ENCODE measurements at places on chromosomes 7 and 10.

GRCh38 chr10:70035531-70035930 is 17.1 kb upstream of the MACROH2A2 start:
- no peaks in the 10 kb centered on the region for H3K27me3 ChIP-seq
- H3K27ac ChIP-seq, result no peak overlapping the region
- no peak overlapping the region for H3K4me3 ChIP-seq
- H3K36me3 ChIP-seq, result no peaks in the 10 kb centered on the region
- no peak for DNase-seq

DNA sequence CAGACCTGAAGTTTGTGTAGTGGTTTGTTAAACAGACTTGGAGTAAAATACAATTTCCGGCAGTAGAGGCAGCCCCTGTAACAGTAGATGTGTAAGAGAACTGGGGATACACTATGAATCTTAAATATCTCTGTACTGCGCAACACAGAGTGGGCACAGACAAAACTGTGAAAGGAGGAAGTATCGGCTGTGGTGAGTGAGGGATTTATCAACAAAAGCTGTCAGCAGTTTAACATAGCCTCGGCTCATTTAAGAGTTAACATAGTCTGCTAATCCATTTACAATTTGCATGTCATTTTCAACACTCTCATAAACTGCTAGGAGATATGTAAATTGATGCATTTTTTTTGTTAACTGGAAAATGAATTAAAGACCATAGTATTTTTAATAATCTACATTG is 225.2 kb downstream of the ZWINT start:
- no peaks in the 10 kb centered on the region for H3K36me3 ChIP-seq
- DNase-seq, result no peak
- H3K27me3 ChIP-seq, result no peaks in the 10 kb centered on the region
- no peak overlapping the region for H3K4me3 ChIP-seq
- no peak overlapping the region for H3K27ac ChIP-seq

- no peak overlapping the region for H3K4me3 ChIP-seq
- H3K36me3 ChIP-seq, result no peaks in the 10 kb centered on the region
- no peak overlapping the region for H3K27ac ChIP-seq
- H3K4me1 ChIP-seq, result peaks cover 3% of the 10 kb centered on the region
Measured at GRCh38 chr7:96244992-96245292, 77.0 kb downstream of the SLC25A13 start.

GRCh38 chr10:130869179-130869841 is 442.2 kb downstream of the TCERG1L start:
- no peak overlapping the region for H3K4me3 ChIP-seq
- peaks cover 4% of the 10 kb centered on the region for H3K27me3 ChIP-seq
- H3K36me3 ChIP-seq, result no peaks in the 10 kb centered on the region
- no peak overlapping the region for H3K27ac ChIP-seq
- no peaks in the 10 kb centered on the region for H3K4me1 ChIP-seq

DNA sequence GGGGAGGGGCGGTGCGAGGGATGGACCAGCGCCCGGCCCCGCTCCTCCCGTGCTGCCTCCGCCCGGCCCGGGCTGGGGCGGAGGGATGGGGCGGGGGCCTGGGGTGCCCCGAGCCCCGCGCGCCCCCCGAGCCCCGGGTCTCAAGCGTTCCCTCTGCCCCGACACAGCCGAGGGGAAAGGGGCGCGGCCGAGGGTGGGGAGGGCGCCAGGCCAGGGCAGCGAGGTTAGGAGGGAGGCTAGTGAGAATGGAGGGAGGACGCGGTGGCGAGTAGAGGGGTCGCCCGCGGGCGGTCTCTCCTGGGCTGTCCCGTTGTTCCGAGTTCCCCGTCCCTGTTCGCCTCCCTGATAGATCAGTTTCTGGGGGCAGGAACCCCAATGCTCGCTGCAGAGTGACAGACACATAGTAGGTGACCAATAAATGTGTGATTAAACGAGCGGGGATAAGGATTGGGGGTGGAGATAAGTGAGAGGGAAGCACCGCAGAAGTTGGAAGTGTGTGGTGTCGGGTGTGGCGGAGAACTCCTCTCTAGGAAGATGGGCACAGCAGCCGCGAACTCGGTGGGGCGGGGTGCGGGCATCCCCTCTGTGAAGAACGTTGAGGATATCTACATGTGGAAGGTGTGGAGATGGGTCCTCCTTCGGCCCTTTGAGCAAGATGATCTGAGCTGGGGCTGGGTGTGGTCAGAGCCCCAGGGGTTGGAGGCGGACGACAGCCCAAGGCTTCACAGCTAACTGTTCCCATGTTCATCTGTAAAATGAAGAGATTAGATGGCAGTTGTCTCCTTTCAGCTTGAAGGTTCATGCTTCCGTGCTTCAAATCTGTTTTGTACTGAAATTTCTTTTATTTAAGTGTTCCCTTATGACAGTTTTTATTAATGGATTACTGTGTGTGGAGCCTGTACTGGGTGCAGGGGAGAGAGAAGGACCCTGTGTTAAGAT is 580 bp downstream of the ZNF775 start:
- peak overlapping the region; percentile 87 for H3K27ac ChIP-seq
- H3K4me1 ChIP-seq, result peaks cover 66% of the 10 kb centered on the region
- peaks cover under 1% of the 10 kb centered on the region for H3K36me3 ChIP-seq
- peak overlapping the region; percentile 74 for H3K4me3 ChIP-seq
- no peaks in the 10 kb centered on the region for H3K27me3 ChIP-seq

DNA sequence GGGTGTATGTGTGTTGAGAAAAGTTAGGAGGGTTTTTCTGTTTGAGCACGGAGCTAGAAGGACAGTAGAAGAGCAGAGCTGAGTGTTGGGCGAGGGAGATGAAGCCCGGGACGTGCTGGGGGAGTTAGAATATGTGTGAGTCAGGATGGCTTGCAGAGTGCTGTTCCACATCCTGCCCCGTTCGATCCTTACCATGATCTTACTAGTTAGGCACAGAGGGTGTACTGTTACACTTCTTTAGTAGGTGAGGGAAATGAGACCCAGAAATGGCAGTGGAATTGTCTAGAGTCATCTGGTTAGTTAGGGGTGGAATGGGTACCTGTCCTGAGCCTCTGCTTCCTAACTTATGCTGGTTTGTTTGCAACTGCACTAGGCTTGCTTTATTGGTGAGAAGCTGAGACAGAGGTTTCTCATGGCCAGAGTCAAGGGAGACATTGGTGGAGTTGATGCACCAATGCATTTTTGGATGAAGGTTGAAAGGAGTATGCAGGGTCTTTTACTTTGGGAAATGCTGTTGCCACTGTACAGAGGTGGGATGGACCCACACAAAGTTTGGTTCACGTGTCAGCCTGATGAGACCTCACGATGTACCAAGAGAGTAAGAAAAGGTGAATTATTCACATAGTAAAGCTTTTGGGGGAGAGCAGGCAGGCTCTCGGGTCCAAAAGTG is 42.4 kb downstream of the CCNY start:
- H3K27ac ChIP-seq, result peak overlapping the region; percentile 85
- no peak for DNase-seq
- H3K4me1 ChIP-seq, result peaks cover 27% of the 10 kb centered on the region
- no peaks in the 10 kb centered on the region for H3K27me3 ChIP-seq
- H3K4me3 ChIP-seq, result no peak overlapping the region

DNA sequence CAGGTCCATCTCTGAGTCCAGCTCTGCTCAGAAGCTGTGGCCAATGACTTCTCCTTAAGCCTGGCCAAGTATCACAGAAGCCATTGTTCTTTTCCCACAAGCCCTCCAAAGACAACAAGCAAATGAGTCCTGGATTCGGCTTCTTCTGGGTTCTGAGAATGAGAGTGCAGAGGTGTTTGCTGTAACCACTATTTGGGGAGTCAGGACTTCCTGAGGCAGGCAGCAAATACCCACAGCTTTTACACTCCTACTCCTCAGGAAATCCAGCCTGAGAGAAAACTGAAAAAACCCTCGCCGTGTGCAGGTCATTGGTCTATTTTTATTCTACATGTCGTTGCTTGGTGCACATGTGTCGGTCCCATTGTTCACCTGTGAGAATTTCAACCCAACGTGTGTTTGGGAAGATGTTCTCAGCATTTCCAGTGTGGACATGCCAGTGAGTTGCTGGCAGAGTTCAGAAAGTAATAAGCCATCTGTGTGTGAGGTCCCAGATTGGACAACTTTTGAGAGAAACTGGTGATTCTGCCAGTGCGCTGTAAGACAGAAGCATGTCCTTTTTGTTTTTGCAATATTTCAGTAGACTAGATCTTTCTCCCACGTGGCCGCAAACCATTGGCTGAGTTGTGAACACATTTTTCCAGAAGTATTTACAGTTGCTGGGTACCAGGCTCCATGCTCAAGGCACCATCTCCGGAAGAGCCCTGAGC is 121.6 kb upstream of the LYZL2 start:
- H3K27me3 ChIP-seq, result no peaks in the 10 kb centered on the region
- DNase-seq, result no peak
- H3K36me3 ChIP-seq, result no peaks in the 10 kb centered on the region
- peaks cover 65% of the 10 kb centered on the region for H3K4me1 ChIP-seq
- peak overlapping the region; percentile 86 for H3K27ac ChIP-seq

DNA sequence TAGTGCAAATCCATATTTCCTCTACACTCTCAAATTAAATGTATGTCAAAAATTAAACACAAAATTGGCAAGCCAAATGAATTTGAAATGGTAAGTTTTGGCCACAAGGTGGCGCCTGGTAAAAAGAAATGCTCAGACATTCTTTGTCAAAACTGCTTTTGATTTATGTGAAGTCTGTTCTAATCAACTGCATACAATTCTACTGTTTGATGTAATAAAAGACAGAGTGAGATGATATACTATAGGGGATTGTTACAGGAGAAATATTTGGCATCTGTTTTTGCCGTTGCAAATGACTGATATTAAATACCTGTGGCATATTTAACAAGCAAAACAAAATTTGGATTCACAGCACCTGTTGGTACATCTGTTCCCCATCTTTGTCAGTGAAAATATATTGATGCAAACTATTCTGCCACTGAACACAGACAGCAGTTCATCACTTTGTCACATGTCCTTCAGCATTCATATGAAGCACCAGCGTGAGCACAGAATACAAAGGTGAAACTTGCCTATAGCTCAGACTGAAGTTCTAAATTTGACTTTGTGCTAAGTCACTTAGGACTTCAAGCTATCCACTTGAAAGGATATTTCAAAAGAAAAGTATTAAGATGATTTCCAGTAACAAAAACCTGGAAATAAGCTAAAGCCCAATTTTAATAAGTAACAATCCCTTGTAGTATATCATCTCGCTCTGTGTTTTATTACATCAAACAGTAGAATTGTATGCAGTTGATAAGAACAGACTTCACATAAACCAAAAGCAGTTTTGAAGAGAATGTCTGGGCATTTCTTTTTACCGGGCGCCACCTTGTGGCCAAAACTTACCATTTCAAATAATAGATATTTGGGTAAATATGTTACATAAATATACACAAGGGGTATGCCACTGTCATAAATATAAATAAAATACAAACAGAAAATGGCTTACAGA is 10.2 kb upstream of the CH25H start:
- no peak overlapping the region for H3K4me3 ChIP-seq
- H3K36me3 ChIP-seq, result peaks cover 12% of the 10 kb centered on the region
- H3K4me1 ChIP-seq, result no peaks in the 10 kb centered on the region
- DNase-seq, result peak; percentile 75
- H3K27ac ChIP-seq, result peak overlapping the region; percentile 11

GRCh38 chr7:29327455-29327854 is 132.9 kb downstream of the CHN2 start:
- H3K27me3 ChIP-seq, result no peaks in the 10 kb centered on the region
- no peaks in the 10 kb centered on the region for H3K36me3 ChIP-seq

DNA sequence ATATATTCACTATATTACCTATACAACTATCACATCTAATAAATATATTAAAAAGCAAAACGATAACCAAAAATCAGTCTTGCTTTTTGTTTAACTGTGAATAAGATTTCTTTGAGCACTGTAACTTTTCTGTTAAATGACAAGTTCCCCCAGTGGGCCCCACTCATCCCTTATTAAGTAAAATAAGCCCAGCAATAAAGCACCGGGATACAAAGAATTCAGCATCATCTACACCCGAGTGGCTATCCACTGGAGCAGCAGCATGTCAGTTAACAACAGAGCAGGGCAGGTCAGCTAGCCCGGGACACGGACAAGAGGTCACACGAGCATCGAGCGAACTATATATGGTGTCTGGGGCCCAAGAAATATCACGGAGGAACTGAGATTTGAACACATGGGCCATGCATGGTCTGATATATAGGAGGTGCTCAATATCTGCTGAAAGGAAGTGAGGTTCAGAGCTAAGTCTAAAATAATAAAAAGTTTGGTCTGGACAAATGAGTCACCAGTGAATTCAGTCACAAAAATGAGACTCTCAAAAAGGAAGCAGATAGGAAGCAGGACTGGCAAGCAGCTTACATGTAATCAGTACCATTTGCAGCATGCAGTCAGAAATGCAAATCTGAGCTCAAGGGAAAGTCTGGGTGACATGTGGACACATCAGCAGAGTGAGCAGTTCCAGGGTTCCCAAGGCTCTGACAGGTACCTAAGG is 4.1 kb downstream of the ERCC6 start:
- DNase-seq, result no peak
- peaks cover 13% of the 10 kb centered on the region for H3K4me1 ChIP-seq
- H3K4me3 ChIP-seq, result no peak overlapping the region
- H3K27me3 ChIP-seq, result no peaks in the 10 kb centered on the region
- H3K27ac ChIP-seq, result no peak overlapping the region

DNA sequence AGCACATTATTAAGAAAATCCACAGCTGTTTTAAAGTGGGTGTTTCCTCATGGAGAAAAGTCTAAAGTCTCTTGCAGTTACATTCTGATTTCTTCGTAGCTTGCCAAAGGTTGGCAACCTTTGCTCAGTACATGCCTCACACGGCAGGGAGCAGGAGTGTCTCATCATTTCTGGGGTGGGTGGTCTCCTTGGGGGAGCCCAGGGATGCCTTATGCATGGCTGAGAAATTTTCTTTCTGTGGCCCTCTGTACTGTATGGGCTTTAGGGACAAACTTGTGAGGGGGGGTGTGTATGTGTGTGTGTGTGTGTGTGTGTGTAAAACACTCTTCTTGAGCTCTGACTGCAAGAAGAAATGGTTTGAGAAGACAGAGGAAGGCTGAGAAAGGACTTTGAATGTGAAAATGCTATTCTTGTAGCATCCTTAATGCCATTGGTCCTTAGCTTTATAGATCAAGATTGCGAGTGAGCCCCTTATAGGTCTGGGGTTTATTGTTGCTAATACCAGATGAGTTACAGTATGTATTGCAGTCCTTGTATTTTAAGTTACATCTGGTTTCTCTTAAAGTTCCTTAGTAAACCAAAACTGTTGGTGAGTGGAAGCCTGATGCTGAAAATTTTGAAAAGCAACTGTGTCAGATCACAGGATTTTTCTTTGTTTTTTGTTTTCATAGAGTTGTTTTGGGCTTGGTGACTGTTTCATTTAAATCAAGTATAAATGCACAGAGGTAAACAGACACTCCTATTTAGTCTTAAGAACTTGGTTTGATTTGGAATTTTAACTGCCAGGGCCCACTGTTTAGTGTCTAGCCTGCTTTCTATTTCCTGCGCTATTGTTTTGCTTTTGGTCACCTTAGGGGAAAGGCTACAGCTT is 242.0 kb downstream of the BICC1 start:
- H3K4me1 ChIP-seq, result peaks cover 15% of the 10 kb centered on the region
- H3K27ac ChIP-seq, result peak overlapping the region; percentile 89
- H3K4me3 ChIP-seq, result no peak overlapping the region
- DNase-seq, result peak; percentile 74
- H3K27me3 ChIP-seq, result no peaks in the 10 kb centered on the region

GRCh38 chr10:59852670-59853069 is 53.7 kb downstream of the CCDC6 start:
- H3K27me3 ChIP-seq, result no peaks in the 10 kb centered on the region
- peaks cover 9% of the 10 kb centered on the region for H3K36me3 ChIP-seq
- no peak for DNase-seq
- no peak overlapping the region for H3K4me3 ChIP-seq

- H3K4me1 ChIP-seq, result peaks cover 4% of the 10 kb centered on the region
- no peak overlapping the region for H3K4me3 ChIP-seq
- no peaks in the 10 kb centered on the region for H3K27me3 ChIP-seq
- DNase-seq, result peak; percentile 73
Measured at GRCh38 chr10:35723059-35723458, 81.0 kb upstream of the FZD8 start.

All from muscle of leg (tissue), 16 donors.